ENCODE measurements at places on chromosomes 16 and 17. TPM values are rescaled to one million over a fixed set of nuclear protein-coding genes. Genes with fewer than 3 reads are reported as not detected.

DNA sequence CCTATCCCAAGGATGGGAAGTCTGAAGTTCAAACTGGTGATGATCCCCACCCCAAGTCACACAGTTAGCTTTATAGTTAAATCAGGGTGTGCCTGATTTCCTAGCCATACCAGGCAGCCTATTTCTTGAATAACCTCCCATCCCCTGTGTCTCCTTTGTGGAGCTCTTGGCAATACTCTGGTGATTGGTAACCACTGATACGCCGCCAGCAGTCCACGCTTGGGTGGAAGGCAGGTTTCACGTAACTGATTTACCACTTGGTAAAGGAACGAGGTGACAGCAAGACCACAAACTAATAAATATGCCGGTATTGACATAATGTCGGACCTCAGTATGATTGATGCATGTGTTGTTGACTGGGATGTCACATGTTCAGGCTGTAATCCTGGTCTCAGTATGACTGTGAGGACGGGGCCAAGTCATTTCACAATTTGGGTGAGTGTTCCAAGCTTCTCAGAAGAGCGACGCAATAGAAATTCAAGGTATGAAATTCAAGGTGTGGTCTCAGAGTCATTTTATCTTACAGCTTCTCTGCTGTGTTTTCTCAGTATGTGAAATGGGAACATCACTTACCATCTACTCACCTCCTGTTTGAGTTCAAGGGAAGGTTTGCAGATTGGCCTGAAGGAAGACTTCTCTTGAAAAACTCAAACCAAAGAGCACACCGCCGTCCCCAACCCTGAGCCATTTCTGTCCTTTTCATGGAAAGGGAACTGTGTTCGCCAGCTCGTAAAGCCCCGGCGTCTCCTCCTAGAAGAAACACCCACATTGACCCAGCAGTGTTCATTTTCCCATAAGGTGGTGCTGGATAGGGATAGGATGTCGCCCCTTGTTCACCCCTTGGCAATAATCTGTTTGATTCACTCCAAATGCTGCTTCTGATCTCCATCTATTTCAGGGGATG, 678.9 kb downstream of the WWOX start:
- no peaks in the 10 kb centered on the region for H3K4me1 ChIP-seq
- no peaks in the 10 kb centered on the region for H3K36me3 ChIP-seq
- no peaks in the 10 kb centered on the region for H3K27me3 ChIP-seq

Gene GSDMA
- not detected for total RNA-seq

DNA sequence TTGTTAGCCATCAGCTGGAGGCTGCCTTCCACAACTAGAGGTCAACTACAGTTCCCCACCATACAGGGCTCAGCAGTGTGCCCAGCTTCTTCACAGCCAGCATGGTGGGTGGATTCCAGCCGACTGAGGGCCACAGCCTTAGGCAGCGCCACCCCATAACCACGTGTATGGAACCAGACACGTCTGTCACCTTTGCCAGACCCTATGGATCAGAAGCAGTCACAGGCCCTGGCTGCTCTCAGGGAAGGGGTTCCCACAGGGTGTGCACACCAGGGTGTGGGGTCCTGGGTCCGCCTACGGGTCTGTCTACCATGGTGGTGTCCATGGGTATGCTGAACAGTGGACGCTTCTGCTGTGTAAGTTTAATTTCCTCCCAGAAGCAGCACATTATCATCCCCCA, 265.0 kb upstream of the FOXF1 start:
- H3K27ac ChIP-seq = no peak overlapping the region
- H3K4me1 ChIP-seq = no peaks in the 10 kb centered on the region
- no peaks in the 10 kb centered on the region for H3K36me3 ChIP-seq
- no peak overlapping the region for H3K4me3 ChIP-seq
- no peak for DNase-seq

Gene GALK1
- 34.7 TPM for total RNA-seq

DNA sequence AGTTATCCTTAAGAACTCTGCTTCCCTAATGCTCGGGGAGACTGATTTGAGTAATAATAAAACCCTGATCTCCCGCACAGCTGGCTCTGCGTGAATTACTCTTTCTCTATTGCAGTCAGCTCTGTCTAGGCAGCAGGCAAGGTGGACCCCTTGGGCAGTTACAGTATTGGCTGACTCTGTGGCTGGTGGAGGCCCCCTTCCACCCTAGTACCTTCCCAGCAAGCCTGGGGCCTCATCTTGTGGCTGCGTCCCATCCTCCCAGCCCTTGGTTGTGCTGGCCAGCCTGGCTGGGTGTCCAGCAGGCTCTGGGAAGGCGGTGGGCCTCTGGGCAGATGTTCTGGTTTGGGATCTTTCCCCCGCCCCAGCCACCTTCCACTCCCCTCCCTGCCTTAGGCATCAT, 44.5 kb downstream of the CFAP20 start:
- DNase-seq = peak; percentile 68
- H3K4me3 ChIP-seq = no peak overlapping the region
- H3K27me3 ChIP-seq = peaks cover 2% of the 10 kb centered on the region
- H3K36me3 ChIP-seq = no peaks in the 10 kb centered on the region
- H3K27ac ChIP-seq = no peak overlapping the region

DNA sequence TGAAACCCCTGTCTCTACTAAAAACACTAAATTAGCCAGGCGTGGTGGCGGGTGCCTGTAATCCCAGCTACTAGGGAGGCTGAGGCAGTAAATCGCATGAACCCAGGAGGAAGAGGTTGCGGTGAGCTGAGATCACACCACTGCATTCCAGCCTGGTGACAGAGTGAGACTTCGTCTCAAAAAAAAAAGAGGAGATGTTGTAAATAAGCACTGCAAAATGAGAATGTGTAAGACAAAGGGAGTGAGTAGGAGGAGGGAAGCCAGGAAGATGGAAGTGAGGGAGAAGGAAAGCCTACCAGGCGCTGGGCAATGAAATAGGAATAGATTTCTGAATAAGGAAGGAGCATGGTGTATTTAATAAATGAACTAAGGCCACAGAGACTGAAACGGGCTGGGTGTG, 8.7 kb upstream of the PRPF8 start:
- no peak overlapping the region for H3K27ac ChIP-seq
- no peaks in the 10 kb centered on the region for H3K4me1 ChIP-seq
- no peaks in the 10 kb centered on the region for H3K27me3 ChIP-seq
- DNase-seq = no peak
- H3K4me3 ChIP-seq = no peak overlapping the region

GRCh38 chr17:42560246-42560645, 1.7 kb upstream of the COASY start:
- DNase-seq = no peak
- peak overlapping the region; percentile 63 for H3K27ac ChIP-seq
- H3K36me3 ChIP-seq = no peaks in the 10 kb centered on the region
- H3K27me3 ChIP-seq = no peaks in the 10 kb centered on the region
- H3K4me1 ChIP-seq = peaks cover 48% of the 10 kb centered on the region

Gene IGF2BP1
- total RNA-seq = 57.6 TPM

Gene TNFRSF17
- total RNA-seq = not detected

GRCh38 chr16:57977418-57978069, 6.6 kb upstream of the CNGB1 start:
- DNase-seq = peak; percentile 75
- H3K27ac ChIP-seq = no peak overlapping the region
- no peaks in the 10 kb centered on the region for H3K4me1 ChIP-seq
- no peak overlapping the region for H3K4me3 ChIP-seq
- H3K27me3 ChIP-seq = peaks cover 7% of the 10 kb centered on the region
- H3K36me3 ChIP-seq = no peaks in the 10 kb centered on the region

GRCh38 chr16:85984947-85985451, 86.0 kb downstream of the IRF8 start:
- no peak overlapping the region for H3K27ac ChIP-seq
- DNase-seq = no peak
- H3K4me3 ChIP-seq = no peak overlapping the region

- no peaks in the 10 kb centered on the region for H3K27me3 ChIP-seq
- no peak overlapping the region for H3K4me3 ChIP-seq
- peaks cover 18% of the 10 kb centered on the region for H3K36me3 ChIP-seq
- no peak for DNase-seq
Observed at GRCh38 chr17:2478458-2478857, 33.2 kb downstream of the METTL16 start.

All from chondrocyte (in vitro differentiated cells).